Type B pancreatic cell (in vitro differentiated cells): ENCODE measurements at places on chromosomes 3 and 15.
A peak's percentile ranks its signal among the peaks of the same experiment; 100 is the strongest.

GRCh38 chr15:97446138-97446537 lies 514.4 kb upstream of the ARRDC4 start:
- DNase-seq: no peak
- no peaks in the 10 kb centered on the region for H3K4me1 ChIP-seq
- no peak overlapping the region for H3K27ac ChIP-seq
- no peaks in the 10 kb centered on the region for H3K36me3 ChIP-seq
- no peaks in the 10 kb centered on the region for H3K27me3 ChIP-seq

DNA sequence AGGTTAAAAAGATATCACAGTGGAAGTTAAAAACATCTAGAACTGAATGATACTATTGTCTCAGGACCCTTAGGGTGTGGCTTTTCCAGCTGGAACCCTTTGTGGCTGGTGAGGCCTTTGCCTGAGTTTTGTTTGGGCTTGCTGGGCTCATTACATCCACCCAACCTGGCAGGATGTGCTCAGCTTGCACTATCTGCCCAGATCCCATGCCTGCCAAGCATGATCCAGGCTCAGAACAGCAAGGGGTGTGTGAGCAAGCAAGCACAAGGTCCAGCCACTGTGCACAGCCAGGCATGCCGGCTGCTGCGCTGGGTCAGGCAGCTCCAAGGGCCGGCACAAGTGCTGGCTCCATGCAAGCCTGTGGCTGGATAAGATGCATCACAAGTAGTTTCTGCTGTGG lies 512.7 kb upstream of the CDIN1 start:
- H3K4me1 ChIP-seq: no peaks in the 10 kb centered on the region
- no peak overlapping the region for H3K4me3 ChIP-seq
- H3K27me3 ChIP-seq: no peaks in the 10 kb centered on the region
- H3K27ac ChIP-seq: no peak overlapping the region

GRCh38 chr3:128992926-128993460 lies 883 bp downstream of the CFAP92 start:
- peak overlapping the region; percentile 86 for H3K4me3 ChIP-seq
- H3K27ac ChIP-seq: peak overlapping the region; percentile 65

DNA sequence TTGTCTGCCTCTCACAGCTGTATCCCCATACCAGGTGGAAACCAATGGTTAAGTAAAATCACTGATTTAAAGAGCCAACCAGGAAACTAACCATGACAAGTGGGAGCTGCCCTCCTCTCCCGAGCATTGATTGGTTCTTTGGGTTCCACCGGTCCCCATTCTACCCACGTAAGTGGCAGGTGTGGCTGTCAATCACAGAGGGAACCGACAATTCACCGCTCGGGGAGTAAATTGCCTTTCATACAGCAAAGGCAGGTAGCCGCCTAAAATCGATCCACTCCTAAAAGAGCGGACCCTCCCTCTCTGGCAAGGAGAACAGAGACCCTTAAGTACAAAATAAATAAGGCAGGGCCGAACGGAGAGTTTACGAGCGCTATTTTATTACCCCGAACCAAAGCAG lies 1.2 kb downstream of the ERC2 start:
- DNase-seq: peak; percentile 78
- peaks cover 31% of the 10 kb centered on the region for H3K27me3 ChIP-seq

DNA sequence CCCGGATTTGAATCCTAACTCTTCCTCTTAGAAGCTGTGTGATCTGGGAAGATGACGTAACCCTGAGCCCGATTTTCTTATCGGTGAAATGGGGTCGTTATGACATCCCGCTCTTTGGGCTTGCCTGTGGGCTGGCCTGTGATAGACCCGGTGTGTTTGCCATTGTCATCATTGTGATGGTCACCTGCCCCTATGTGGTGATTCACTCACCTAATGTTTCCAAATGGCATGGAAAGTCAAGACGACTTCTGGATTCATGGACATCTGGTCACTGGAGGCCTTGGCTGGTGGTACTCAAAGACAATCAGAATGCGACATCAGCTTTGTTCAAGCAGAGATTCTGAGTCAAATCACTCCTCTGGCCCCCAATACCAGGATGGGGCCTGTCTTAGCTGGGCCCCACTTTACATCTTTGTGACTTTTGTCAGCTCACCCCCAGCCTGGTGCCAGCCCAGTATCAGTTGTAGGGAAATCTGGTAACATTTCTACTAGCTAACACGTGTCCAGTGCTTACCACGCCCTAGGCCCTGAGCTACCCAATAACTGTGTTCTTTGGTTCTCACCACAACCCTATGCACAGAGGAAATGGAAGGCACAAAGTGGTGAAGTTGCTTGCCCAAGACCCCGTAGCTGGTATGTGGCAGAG lies 2.8 kb downstream of the TMEM43 start:
- H3K4me1 ChIP-seq: peaks cover 27% of the 10 kb centered on the region
- no peaks in the 10 kb centered on the region for H3K27me3 ChIP-seq
- peaks cover 19% of the 10 kb centered on the region for H3K36me3 ChIP-seq
- DNase-seq: peak; percentile 42
- H3K27ac ChIP-seq: no peak overlapping the region

GRCh38 chr15:41377978-41378377 lies 24.3 kb downstream of the NDUFAF1 start:
- H3K4me1 ChIP-seq: no peaks in the 10 kb centered on the region
- no peak for DNase-seq
- H3K27ac ChIP-seq: no peak overlapping the region
- peaks cover 15% of the 10 kb centered on the region for H3K36me3 ChIP-seq

DNA sequence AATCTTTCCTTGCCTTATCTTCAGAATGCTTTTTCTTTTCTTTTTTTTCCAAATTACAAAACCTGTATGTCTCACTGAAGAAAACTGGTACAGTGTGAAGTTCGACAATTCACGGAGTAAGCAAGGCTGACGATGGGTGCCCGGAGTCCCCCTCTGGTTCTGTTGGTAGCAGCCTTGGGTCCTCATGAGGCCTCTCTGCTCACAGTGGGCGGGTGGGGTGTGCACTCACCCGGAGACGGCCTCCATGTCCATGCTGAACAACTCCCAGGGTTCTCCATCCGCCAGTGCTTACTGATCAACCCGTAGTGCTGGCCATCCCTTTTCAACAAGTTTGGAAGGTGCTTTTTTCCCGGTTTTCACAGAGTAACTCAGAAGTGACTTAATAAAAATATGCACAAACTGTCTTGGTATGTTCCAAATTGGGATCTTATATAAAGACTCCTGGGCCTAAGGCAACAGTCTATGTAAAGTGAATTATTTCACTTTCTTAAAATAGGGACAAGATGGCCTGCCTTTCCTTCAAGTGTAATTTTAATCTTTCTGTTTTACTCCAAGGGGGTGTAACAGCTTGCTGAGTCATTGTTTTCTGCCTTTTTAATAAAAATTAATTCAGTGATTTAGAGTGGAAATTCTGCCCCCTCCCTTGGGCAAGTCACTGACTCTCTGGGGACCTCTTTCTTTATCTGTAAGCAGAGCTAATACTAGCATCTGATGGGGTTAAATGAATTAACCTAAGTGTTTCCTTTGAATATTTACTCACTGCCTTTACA lies 23.7 kb downstream of the LRRK1 start:
- H3K36me3 ChIP-seq: no peaks in the 10 kb centered on the region
- no peaks in the 10 kb centered on the region for H3K4me1 ChIP-seq
- no peak overlapping the region for H3K4me3 ChIP-seq
- no peaks in the 10 kb centered on the region for H3K27me3 ChIP-seq
- DNase-seq: no peak
- no peak overlapping the region for H3K27ac ChIP-seq

- H3K36me3 ChIP-seq: no peaks in the 10 kb centered on the region
- no peak for DNase-seq
- peaks cover 17% of the 10 kb centered on the region for H3K4me1 ChIP-seq
Measured at GRCh38 chr3:40387001-40387894, at the start of gene ENTPD3. ENTPD3 (plus strand) TSS chr3:40387184; CDS start chr3:40388058, 874 bp downstream.

DNA sequence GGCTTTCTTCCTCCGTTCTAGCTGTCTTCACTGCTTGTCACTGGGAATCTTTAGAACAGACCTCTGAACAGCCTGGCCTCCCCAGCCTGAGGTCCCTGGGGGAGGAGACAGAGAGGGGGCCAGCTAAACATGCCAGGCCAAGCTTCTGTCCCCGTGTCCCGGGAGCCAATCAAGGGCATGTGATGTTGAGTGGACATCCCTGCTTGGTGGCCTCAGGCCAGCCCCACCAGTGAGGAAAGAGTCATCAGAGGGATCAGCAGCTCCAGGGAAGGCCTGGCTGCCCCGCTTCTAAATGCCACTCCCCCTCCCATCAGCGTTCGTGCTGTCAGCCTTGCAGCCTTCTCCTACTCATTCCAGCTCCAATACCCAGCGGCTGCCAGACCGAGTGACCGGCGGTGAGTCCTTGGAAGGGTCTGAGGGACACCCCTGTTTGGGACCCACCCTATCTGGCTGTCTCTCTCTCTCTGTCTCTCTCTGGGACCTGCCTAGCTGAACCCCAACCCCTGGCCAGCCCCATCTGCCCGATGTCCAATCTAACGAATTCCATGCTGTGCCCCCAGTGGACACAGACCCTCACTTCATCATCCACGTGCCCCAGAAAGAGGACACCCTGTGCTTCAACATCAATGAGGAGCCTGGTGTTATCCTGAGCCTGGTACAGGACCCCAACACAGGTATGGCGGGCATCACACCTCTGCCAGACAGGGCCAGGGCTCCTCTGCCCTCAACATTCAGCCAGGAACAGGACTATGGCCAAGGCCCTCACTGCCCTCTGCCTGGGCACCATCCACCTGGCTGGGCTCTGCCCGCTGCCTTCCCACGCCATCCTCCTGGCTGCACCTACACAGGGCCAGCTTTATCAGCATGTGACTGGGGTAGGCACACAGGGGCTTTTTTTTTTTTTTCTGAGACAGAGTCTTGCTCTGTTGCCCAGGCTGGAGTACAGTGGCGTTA lies 6.6 kb upstream of the ITIH3 start:
- H3K27me3 ChIP-seq: peaks cover 2% of the 10 kb centered on the region
- no peak overlapping the region for H3K27ac ChIP-seq
- H3K4me1 ChIP-seq: no peaks in the 10 kb centered on the region
